ENCODE measurements at places on chromosomes 7 and 10.
A peak's percentile ranks its signal among the peaks of the same experiment; 100 is the strongest.

GRCh38 chr10:22344249-22344648 lies 1.0 kb upstream of the SPAG6 start:
- DNase-seq = no peak

GRCh38 chr10:87860816-87861403 lies 2.4 kb downstream of the KLLN start:
- DNase-seq = no peak

- DNase-seq = peak; percentile 62
Observed at GRCh38 chr10:97553575-97554031, 19.0 kb upstream of the ANKRD2 start.

GRCh38 chr10:51599647-51600046 lies 99.7 kb downstream of the CSTF2T start:
- no peak for DNase-seq

- no peak for DNase-seq
Observed at GRCh38 chr7:32279500-32279899, 209.3 kb upstream of the PDE1C start.

- no peak for DNase-seq
Observed at GRCh38 chr10:60555700-60556099, 166.0 kb upstream of the ANK3 start.

DNA sequence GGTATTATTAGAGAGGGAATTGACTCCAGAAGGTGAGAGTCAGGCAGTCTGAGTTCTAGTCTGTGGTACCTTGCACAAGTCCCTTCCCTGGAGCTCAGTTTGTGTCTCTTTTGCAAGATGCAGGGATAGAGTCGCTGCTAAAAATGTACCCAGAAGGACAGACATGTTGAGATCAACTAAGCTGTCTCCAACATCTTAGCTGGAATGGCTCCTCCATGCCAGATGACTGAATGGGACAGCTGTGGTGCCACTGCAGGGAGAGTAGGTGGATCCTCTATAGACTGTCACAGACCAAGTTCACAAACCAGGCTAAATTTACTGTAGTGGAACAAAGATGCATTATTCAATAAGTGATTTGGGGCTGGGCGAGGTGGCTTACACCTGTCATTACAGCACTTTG lies 120.1 kb downstream of the NEURL1 start:
- no peak for DNase-seq

DNA sequence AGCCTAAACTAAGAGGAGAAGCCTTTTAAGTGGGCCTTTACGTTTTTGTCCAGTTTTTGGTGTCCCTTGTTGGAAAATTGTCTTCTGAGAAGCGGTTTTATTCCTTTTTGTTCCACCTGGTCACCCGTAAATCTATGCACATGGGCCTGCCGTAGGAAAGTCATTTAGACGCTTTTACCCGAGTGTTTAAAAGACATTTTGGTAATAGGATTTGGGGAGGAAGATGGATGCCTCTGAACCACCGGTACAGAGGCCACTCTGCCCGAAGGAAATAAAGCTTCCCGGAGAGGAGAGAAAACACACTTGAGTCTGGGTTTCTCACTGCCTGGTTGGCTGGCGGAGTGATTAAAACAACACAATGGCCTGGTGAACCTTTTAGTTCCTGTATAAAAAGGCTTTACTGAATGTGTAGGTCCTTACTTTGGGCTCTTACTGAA lies 760 bp downstream of the THNSL1 start:
- DNase-seq = peak; percentile 61

GRCh38 chr7:20270867-20271266 lies 53.7 kb upstream of the MACC1 start:
- no peak for DNase-seq

DNA sequence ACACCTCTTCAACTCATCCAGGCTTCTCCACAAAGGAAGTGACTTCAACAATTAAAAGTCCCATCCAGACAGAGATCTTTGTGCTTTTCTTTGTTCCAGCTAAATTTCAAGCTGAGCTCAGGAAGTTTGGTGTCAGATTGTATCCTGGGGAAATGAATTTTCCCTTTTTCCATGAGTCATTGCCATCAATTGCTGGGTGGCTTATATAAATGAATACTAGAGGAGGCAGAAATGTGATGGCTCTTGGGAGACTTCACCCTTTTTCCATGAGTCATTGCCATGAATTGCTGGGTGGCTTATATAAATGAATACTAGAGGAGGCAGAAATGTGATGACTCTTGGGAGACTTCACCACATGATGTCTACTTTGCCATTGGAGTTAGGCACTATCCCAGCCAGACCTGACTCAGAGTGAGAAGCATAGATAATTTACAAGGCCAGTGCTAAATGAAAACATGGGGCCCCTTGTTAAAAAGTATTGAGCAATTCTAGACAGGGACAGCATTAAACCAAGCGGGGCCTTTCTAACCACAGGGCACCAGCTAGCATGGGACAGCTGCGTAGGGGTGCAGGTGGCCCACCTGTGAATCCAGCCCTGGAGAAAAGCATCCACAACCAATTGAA lies 339.2 kb upstream of the PODXL start:
- DNase-seq = peak; percentile 66

GRCh38 chr7:83142365-83142764 lies 20.3 kb downstream of the PCLO start:
- DNase-seq = no peak

DNA sequence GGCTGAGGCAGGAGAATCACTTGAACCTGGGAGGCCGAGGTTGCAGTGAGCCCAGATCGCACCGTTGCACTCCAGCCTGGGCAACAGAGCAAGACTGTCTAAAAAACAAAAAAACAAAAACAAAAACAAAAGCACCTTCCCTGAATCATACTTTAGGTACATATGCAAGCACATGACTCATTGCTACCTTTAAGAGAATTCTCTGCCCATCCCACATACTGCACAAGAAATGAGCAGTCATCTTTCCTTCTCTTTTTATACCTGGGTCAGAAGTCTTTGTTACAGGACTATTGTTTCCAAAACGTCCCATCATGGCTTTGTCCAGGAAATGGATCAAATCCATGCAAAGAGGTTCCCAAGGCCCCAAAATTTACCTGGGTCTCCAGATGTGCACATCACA lies 21.5 kb upstream of the AKR1B10 start:
- no peak for DNase-seq

DNA sequence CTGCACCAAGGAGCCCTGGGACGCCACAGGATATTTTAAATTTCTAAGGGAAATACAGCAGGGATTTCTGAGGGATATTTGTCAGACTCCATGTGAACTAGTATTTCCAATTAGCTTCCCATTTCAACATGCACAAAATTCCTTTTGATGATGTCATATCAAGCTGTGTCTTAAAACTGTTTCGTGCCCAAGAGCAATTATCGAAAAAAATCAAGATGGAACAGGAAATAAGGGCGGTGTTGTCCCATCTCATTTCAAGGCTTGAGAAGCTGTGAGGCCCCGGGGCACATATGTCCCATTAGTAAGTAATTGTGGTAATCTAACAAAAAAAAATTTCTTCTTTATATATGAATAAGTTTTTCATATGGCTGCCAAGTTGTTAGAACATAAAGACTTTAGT lies 47.4 kb downstream of the PPP1R17 start:
- DNase-seq = no peak

DNA sequence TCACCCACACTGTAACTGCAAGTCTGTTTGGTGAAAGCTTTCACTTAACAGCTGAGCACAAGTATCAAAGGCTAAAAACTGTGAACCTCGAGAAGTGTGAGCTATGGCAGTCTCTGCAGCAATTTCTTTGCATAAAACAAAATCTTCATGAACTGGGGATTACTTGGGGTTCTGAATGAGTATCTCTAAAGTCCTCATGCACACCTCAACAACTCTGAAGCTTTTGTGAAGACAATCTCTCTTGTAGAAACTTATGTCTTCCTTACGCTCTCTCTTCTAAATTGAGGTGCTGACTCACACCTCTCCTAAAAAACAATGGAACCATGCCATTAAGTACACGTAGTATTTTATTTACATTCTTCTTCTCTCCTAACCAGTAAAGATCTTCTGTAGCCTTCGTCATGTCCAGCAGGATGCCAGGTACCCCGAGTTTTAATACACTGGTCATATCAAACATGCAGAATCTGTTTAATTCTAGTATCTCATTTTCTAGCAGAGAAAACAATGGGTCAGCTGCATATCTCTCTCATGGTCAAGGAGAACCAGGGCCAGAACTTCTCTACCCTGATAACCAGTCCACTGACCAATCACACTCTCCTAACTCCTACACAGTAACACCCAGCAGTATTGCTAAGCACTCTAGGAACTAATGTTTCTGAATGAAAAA lies 76.9 kb downstream of the UBE2H start:
- DNase-seq = no peak

DNA sequence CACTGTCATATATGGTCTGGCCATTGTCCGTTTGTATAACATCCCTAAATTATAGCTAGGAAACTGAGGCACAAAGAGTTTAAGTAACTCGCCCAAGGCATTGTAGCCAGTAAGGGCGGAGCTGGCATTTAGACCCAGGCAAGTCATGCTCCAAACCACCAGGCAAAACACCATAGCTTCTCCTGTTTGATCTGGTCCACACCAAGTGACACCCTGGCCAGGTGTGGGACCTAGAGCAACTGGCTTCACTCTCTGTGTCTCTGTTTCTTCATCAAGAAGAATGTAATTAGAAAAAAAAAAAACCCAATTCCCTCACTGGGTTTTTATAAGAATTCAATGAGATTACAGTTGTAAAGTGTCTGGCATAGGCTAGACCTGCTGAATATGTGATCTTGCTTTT lies 85.2 kb upstream of the AOAH start:
- DNase-seq = no peak

DNA sequence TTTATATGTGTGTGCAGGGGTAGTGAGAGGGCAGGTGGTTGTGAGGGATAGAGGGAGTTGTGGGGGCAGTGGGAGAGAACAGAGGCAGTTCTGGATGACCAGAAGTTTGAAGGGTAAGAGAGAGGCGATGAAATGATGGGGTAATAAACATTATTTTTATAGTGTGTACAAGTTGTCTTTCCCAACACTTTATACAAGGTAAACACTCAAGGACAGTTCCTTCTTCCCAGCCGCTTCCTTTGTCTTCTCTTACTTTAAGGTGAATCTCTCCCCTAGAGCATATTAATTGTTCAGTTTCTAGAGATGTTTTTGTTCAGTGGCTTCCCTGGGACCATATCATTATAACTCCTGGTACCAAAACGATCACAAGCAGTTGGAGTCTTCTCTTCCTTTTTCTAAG lies 475.8 kb downstream of the PLXNA4 start:
- no peak for DNase-seq

GRCh38 chr7:149621776-149622175 lies 124.2 kb upstream of the ZNF746 start:
- DNase-seq = no peak

- no peak for DNase-seq
Observed at GRCh38 chr10:44832595-44833390, 78.3 kb upstream of the TMEM72 start.

DNA sequence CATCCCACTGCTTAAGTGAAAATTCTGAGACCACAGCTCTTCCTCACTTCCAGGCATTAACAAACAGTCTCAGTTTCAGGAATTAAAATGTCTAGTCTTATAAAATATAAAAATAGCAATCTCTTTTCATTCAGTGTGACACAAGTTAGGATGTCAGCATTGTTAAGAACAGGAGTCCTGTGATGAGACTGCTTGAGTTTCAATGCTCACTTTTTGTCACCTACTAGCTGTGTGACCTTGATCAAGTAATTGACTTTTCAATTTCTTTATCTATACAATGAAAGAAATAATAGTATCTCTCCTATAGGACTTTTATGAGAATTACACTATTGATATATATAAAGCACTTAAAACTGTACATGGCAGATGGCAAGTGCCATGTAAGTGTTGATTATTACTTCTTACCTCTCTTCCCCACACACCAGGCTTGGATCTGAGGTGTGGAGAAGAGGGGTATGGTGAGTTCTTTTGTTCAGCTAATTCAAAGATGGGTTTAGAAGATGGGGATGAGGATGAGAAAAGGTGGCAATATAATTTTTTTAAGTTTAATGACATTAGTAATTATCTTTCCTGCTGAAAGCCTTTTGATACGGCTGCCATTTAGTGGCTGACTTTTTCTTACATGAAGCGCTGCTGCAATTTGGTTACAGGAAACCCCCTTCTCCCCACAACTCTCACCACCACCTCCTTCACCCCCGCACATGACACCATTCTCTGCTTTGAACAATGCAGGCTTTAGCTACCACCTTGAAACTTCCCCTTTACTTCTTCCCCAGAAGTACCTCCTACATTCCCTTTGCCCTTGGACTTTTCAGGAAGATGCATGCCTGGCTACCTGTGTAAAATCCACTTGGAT lies 20.8 kb upstream of the HYAL4 start:
- no peak for DNase-seq

GRCh38 chr10:132306864-132307751 lies 642 bp downstream of the STK32C start:
- DNase-seq = no peak

- peak; percentile 86 for DNase-seq
Observed at GRCh38 chr7:98733036-98733435, 116.0 kb downstream of the NPTX2 start.

DNA sequence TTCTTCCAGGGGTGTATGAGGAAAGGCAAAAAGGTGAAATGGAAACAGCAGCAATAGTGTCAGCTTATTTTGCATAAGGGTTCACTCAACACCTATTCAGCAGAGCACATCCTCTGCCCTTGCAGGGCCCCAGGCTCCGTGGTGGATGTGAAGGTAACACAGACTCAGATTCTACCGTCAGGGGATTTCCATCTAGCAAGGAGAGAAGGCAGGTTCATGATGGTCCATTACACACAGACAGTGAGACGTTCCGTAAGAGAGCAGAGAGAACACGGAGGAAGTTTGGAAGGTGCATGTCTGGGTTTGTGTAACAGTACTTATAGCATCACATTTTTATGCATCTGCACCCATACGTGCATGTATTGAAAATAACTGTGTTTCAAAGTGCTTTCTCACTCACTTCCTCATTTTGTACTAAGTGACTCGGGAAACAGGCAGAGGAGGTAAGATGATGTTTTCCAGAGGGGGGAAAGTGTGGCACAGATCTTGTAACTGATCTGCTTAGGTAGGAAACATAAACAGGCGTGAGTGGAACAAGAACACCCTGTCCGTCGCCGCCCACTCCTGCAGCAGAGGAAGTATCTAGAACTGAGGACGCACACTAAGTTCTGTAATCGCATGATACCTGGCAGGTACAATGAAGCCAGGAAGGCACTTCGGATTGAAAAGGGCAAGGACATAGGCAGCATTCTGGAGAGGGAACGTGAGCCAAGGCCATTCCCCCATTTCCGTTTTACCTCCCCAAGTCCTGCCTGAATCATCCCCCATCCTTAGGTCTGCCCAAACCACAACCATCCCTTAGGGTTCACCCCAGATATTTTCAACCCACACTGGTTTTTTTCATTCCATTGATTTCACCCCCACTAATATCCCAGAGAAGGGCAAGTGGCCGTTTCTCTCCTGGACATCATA lies 1.0 kb upstream of the ENO4 start:
- peak; percentile 26 for DNase-seq

GRCh38 chr10:70578371-70578947 lies 24.1 kb downstream of the PRF1 start:
- DNase-seq = no peak

DNA sequence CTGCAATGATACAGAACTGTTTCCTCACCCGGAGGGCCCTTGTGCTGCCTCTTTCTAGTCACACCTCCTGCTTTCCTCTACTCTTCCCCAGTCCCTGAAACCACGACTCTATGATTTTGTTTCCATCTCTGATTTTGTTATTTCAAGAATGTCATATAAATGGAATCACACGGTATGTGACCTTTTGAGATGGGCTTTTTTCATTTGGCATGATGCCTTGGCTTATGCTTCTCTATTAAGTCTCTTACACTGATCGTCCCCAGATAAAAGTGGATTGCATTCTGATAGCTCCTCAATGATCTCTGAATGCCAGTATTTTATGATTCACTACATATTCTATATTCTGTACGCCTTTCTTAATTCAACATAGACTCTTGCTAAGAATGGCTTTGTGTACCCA lies 78.2 kb downstream of the GALNT11 start:
- no peak for DNase-seq

- no peak for DNase-seq
Observed at GRCh38 chr7:98276241-98276761, 5.2 kb upstream of the BRI3 start.
